Muscle of leg (tissue), 16 donors: ENCODE measurements at places on chromosomes 16 and 17. TPM values are rescaled to one million over a fixed set of nuclear protein-coding genes. Genes with fewer than 3 reads are reported as not detected.
A peak's percentile ranks its signal among the peaks of the same experiment; 100 is the strongest.

- no peak for DNase-seq
These were observed 121.7 kb downstream of the ABCC6 start for GRCh38 chr16:16101585-16101984.

DNA sequence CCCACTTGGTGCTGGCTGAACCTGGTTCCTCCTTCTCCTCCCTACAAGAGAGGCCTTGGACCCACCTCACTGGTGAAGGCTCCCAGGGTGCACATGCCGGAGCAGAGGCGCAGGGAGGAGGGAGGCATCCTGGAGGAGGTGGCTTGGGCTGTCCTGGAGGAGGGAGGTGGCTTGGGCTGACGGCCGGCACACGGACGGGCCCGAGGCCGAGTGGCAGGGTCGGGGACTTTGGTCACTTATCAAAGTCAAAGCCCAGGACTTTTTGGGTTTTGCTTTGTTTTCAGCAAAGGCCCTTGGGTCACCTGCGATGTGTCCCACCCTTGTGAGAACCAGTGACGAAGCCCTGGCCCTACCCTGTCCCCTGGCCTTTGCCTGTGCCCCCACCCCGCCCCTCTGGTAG, 28.5 kb downstream of the ENDOV start:
- no peak for DNase-seq

DNA sequence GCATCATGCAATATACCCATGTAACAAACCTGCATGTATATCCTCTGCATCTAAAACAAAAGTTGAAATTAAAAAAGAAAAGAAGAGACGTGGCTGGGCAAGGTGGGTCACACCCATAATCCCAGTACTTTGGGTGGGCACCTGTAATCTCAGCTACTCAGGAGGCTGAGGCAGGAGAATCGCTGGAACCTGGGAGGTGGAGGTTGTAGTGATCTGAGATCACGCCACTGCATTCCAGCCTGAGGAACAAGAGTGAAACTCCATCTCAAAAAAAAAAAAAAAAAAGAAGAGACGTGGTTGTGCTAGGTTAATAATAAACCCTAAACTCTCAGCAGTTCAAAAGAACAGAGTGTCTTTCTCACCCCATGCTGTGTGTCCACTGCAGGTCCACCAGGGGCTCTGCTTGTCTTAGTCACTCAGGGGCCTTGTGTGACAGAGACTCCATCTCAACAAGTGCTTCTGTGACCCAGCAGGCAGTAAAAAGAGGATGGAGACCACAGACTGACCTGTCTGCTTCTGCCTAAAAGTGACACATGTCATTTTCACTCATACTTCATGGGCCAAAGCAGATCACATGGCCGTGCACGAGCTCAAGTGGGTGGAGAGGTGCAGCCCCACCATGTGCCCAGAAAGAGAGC, 22.3 kb upstream of the N4BP1 start:
- no peak for DNase-seq

DNA sequence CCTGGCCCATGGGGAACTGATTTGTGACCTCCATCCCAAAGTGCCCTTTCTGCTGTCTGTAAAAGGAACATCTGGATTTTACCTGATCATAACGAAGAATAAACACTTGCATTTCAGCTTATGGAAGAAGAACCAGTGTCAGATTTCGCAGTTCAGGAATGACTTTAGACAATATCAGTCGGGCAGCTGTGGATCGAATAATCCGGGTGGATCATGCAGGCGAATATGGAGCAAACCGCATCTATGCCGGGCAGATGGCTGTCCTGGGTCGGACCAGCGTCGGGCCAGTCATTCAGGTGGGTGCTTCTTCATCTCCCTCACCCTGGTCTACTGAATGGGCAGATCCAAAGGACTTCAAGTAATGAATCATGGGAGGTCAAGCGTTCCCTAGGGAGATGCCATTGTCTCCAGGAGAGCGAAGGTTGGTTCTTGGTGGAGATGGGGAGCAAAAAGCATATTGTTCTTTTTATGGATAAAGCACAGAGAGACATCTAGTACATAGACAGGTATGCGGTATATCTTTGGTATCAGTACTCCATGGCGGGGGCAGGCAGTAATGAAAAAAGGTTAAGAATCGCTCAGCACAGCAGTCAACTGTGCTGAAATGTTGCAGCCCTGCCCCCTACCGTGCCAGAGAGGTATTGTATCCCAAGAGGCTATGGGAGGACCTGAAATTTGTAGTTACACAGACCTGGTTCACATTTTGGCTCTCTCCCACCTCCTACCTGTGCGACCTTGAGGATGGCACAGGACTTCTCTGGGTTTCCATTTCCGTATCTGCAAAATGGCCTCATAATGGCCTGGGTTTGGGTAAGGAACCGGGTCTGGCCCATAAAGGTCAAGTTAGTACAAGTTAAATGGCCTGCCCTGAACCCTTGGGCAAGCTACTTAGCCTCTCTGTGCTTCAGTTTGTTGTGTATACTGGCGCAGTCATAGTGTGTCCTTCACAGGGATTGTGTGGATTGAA, 4.7 kb downstream of the COQ7 start:
- DNase-seq = no peak

DNA sequence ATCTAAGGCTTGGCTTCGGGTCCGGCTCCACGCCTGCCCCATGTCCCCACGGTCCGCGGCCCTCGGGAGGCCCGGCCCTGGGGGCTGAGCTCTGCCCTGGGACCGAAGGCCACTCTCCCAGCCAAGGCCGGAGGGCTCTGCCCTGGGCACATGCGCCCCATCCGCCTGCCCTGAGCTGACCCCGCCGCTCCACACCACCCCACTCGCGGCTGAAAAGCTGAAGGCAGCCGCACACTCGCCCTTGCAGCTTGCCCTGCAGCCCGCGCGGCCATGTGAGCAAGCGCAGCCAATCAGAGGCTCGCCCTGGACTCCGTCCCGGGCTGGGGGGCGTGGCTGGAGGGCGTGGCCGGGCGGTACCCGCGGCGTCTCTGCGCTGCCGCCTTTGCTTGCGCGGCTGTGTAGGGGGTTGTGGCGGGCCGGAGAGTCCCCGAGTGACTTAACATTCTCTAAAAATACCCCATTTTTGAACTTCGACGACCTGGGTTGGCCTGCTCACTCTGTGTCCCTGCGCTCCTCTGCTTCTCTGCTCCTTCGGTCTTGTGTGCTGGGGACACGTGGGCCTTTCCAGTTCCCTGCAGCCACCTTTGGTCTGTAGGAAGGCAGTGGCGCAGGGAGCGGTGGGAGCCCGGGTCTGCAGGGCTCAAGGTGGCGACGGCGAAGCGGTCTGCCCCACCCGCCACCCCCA, 8.8 kb upstream of the MAP2K3 start:
- DNase-seq = peak; percentile 92

- DNase-seq = no peak
These were observed 75.7 kb downstream of the CYTH1 start for GRCh38 chr17:78706271-78706915.

GRCh38 chr16:28531777-28532744, 6.7 kb downstream of the NUPR1 start:
- DNase-seq = peak; percentile 75

DNA sequence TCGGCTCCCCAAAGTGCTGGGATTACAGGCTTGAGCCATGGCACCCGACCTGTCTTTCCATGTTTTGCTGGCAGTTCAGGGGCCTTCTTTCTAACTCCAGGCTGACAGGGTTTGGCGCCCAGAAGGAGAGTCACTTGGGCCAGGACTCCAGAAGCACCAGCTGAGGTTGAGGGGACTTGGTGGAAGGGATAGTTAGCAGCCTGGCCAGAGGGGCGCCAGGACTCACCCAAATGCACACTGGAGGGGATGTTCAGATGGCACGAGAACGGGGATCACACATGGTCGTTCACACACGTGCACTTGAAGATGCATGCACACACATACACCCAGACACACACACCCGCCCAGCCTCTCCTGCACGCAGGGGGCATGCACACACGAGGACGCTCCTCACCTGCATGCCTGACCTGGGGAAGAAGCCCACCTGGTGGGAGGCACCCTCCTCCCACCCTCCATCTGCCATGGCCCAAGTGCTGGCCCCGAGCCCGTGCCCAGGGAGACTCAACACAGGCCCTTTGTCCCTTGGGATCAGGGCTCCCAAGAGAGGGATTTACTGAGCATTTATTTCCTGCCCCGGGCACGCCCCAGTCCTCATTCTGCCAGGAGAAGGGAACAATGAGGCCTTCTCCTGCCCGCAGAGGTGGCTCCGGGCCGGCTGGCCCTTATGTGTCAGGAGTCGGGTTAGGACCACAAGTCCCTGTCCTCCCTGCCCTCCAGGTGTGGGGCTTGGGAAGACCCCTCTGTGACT, 2.3 kb upstream of the PRSS21 start:
- DNase-seq = no peak

- no peak for DNase-seq
These were observed 54.1 kb upstream of the MARCHF10 start for GRCh38 chr17:62862251-62862650.

DNA sequence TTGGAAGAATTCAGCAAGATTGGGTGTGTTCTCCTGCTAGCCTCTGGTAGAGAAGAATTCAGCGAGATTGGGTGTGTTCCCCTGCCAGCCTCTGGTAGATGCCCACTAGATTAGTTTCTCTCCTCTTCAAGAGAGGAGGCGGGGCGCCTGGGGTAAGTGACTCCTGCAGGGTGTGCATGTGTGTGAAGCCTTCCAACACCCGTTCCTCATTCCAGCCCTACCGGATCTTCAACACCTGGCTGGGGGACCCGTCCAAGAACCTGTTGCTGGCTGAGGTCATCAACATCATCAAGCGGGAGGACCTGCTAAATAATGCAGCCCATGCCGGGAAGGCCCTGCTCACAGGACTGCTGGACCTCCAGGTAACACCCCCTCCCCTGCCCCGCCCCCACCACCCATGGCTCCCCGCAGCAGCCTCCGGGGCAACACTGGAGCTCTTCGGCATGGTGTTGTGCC, 21.3 kb downstream of the TMEM186 start:
- DNase-seq = no peak

Gene ZP2
- total RNA-seq = 0.09 TPM

Gene LUC7L3
- 76.3 TPM for total RNA-seq

Gene PRAC2
- not detected for total RNA-seq

Gene ZFP3
- 6.3 TPM for total RNA-seq

Gene TBC1D3L
- 12.1 TPM for total RNA-seq
